ENCODE measurements at places on chromosomes 13 and 19.
A peak's percentile ranks its signal among the peaks of the same experiment; 100 is the strongest.

DNA sequence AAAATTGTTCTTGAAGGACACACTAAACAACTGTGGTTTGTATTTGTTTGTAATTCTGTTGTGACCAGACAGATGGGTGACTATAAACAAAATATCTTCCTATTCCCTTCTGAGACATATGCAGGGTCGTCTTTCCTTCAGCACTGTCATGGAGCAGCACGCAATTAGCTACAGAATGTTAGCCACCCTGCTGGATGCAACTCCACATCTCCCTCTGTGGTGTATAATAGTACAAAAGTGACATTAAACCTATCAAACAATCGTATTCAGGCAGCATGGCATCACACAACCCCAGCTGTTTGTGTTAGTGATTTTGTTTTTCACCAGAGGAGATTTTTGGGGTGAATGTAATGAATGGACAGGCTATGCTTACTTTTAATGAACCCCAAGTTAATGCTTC lies 146.2 kb downstream of the GPC6 start:
- DNase-seq = no peak

- DNase-seq = peak; percentile 63
Observed at GRCh38 chr19:35044317-35045117, 3.0 kb downstream of the HPN start.

DNA sequence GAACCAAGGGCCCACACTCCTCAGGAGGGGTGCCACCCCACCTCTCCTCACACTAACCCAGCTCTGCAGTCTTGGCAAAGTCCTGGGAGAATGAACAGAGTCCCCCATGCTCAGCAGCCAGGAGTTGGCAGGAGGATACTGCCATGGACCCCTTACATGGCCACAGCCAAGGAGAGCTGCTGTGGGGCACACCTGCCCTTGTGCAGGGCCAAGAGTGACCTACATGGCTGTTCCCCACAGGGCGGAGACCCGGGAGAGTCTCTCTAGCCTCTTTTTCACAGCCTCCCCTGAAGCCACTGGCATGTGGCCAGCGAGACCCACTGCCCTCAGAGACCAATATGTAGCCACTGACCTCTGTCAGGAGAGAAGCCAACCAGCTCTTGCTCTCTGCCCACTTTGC lies 45.9 kb upstream of the VSTM2B start:
- no peak for DNase-seq

GRCh38 chr19:11763117-11763516 lies 3.7 kb upstream of the ZNF441 start:
- no peak for DNase-seq

GRCh38 chr13:81326913-81327312 lies 986.0 kb upstream of the SPRY2 start:
- DNase-seq = no peak

- DNase-seq = no peak
Observed at GRCh38 chr13:109384491-109385241, 401.7 kb downstream of the IRS2 start.

GRCh38 chr19:35120492-35120891 lies 4.9 kb downstream of the FXYD3 start:
- no peak for DNase-seq

DNA sequence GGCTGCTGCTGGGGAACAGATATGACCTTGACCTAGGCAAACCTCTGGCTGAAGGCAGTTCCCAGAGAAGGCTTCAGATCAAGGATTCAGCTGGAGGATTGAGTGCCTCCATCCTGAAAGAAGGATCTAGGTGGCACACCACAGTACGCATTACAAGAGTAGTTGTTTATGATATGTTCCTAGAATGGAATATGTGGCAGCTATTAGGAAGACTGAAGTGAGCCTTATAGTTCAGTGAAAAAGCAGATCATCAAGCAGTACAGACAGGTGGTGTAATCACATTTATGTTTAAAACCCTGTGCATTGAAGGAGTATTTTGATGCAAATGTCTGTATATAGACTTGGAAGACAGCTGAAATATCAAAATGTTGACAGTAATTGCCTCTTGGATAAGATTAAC lies 116.0 kb downstream of the ZAR1L start:
- no peak for DNase-seq

DNA sequence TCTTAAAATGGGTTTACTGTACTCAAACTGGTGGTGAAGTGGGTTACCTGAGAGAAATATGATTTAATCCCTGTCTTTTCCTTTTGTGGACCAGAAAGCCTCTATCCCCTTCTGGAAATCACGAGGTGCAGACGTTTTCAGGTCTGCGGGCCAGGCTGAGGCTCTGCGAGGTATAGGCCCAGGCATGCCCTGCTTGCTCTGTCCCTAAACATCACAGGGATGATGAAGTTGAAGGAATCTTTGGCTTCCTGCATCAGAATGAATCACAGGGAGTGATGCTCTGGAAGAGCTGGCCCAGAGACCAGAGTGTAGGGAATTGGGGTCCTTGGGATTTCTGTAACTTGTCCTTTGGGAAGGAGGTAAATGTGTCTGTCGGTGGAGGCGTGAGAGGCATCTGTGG lies 18.4 kb upstream of the CHST8 start:
- no peak for DNase-seq

GRCh38 chr13:32581177-32581786 lies 5.0 kb upstream of the PDS5B start:
- peak; percentile 42 for DNase-seq

DNA sequence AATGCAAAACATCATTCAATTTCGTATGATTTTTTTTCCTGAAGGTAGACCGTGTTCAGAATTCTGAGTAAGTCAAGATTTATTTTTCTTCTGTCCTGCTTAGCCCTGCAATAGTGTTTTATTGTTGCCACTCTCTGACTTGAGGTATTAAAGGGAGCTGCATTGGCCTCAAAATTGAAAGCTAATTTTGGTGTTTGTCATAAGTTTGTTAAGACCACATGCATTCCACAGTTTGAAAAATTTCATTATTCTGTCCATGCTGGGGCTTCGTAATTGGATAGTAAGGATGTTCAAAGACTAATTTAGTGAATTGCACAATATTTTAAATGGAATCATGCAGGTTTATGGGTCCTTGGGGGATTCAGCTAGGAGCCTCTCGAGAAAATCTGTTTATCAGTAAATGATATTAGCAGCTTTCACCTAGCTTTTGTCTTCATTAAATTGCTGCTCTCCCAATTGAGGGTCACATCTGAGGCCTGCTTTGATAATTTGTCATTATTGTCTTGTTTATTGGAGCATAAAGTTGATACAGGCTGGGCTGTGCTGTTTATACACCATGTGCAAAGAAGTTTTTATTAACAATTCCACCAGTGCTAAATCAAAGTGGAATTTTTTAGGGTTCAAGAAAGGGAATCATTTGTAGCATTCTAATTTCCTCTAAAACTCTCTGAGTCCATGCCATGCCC lies 339.8 kb upstream of the OBI1 start:
- DNase-seq = no peak

DNA sequence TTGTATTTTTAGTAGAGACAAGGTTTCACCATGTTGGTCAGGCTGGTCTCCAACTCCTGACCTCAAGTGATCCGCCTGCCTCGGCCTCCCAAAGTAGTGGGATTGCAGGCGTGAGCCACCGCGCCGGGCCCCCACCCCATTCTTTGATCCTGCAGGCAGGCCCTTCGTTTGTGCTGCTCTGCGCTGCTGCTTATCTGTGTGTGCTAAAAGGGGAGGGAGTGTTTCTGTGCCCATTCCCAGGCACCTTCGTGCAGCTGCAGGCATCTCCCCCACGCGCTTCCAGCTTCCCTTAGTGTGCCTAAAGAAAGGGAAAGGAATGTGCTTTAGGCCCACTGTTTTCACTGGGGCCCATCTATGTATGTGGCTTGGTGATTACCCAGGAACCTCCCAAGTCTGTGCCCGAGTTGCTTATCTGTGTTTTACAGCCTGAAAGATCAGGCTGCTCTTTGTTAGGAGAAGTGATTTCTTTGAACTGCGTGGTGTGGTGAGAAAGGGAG lies 27.2 kb downstream of the EPN1 start:
- no peak for DNase-seq

GRCh38 chr13:85799097-85799582 lies at the start of gene SLITRK6:
TSS of gene SLITRK6 (minus strand) at chr13:85799419. CDS start at chr13:85796508, 2,911 bp downstream.
- DNase-seq = no peak

DNA sequence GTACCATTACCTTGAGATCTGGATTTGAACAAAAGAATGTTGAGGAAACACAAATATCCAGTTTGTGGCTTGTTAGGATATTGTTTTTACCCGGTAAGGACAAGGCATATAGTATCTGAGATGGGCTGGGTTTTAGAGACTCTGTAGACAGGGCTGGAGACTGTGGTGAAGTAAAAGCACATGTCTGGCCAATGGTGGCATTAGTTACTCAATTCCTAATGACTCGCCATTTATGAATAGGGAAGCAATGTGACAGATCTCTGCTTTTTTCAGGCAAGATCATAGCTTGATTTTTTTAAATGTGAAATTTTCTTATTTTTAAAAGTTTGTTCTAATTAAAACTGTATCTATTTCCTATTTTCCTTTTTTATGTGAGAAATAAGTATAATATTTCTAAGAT lies 371.1 kb upstream of the SPRY2 start:
- DNase-seq = no peak

DNA sequence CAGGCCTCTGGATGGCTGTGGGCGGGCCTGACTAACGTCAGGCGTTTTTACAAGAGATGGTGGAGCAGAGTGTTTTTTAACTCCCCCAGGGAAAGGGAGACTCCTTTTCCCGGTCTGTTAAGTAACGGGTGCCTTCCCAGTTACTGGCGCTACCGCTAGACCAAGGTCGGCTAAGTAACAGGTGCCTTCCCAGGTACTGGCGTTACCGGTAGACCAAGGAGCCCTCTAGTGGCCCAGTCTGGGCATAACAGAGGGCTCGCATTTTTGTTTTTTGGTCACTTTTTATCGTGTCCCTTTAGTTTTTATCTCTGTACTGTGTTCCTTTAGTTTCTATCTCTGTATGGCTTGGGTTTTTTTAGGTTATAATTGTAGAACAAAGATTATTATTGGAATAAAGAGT lies 10.0 kb downstream of the ZNF383 start:
- DNase-seq = peak; percentile 30

GRCh38 chr19:6042776-6043726 lies 65.1 kb upstream of the RANBP3 start:
- no peak for DNase-seq

GRCh38 chr13:29266756-29267733 lies 328.4 kb downstream of the SLC7A1 start:
- no peak for DNase-seq

GRCh38 chr13:35763782-35764123 lies 287.3 kb upstream of the MAB21L1 start:
- no peak for DNase-seq

- peak; percentile 84 for DNase-seq
Observed at GRCh38 chr19:1864480-1865171, 1.2 kb upstream of the KLF16 start.

GRCh38 chr13:85828094-85828684 lies 29.0 kb upstream of the SLITRK6 start:
- no peak for DNase-seq

DNA sequence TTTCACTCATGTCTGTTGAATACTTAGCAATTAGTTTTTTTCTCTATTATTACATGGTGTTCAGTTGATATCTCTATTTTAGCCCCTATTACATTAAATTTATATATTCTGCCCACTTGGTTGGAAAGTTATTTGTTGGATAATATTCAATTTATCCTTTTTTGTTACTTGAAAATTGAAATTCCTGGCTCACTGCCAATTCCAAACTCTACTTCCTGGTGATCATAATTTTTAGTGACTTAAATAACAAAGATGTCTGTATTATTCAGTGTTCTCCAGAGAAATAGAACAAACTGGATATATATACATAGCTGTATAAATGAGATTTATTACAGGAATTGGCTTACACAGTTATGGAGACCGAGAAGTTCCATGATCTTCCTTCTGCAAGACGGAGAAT lies 93.6 kb downstream of the GPC5 start:
- DNase-seq = no peak

DNA sequence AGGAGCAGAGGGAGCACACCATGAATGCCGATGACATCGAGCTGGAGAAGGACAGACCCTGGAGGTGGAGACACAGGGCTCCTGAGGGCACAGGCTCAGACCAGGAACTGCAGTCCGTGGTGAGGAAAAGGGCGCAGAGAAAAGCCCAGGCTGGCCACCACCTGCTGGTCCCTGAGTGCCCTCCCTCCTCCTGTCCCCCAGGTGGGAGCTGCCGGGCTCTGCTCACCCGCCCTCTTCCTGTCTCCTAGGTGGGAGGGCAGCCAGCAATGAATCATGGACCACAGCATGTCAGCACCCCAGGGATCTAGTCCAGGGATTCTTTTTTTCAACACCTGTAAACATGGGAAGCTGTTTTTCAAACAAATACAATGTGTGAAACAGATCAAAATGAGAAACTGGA lies 94.6 kb upstream of the ARHGEF7 start:
- DNase-seq = no peak

DNA sequence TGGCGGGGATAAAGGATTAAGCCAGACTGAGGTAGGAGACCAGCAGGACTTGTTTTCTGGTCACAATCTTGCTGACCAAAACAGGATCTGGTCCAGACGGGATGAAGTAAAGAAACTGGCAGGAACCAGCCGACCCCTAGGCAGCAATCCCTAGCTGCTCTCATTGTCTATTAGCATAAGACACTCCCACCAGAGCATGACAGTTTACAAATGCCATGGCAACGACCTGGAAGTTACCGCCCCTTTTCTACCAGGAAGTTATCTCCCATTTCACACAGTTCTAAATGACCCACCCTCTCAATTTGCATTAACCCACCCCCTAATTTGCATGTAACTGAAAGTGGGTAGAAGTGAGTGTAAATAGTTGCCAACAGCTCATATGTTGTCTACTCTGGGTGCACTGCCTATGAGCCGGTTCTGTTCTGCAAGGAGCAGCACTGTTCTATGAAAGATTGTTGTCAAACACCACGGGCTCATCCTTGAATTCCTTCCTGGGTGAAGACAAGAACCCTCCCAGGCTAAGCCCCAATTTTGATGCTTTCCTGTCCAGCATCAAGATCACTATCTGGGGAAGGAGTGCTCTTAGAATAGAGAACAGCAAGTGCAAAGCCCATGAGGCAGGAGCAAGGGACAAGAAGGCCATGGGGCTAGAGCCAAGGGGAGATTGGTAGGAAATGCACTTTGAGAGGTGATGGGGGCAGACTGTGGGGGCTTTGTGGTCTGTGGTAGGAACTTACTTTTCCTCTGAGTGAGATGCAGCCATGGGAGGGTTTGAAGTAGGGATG lies 13.9 kb upstream of the FBXO27 start:
- no peak for DNase-seq

GRCh38 chr19:58170860-58171259 lies 12.0 kb upstream of the ZNF274 start:
- no peak for DNase-seq

DNA sequence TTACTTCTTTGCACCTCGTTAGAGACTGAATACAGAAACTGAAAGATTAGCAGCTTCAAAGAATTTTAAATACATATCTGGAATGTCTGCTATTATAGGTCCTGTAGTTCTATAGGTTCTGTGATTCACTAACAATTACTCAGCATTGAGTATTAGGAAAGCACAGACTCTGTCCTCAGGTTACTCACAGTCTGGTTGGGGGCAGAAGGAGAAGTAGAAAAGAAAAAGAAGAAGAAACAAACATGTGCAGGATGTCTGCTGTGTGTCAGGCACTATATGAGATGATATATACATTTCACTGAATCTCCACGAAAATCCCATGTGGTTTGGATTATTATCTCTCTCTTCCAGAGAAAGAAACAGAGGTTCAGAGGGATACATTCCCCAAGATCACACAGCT lies 40.1 kb downstream of the SERTM1 start:
- no peak for DNase-seq
